ENCODE measurements at places on chromosomes 1 and 21.

GRCh38 chr1:225378880-225379279, 49.0 kb downstream of the LBR start:
- DNase-seq = no peak

DNA sequence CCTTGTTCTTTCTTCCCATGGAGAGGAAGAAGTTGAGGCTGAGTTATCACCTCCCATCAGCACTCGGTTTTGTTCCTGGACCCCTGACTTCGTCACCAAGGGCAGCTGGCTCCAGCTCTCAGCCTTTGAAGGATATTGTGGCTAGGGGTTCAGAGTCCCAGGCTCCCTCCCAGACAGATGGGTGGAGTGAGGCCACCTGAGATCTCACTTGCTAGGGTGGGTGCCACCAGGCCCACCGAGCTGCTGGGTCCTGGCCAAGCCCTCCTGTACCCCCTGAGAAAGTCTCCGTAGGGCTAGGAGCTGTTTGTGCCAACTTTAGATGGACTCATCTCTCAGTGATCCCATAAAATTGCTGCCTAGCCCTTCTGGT, 6.9 kb downstream of the MX2 start:
- DNase-seq = no peak

GRCh38 chr1:196685506-196685905, 33.7 kb downstream of the CFH start:
- DNase-seq = no peak

- no peak for DNase-seq
Observed at GRCh38 chr21:28554660-28555475, 437.8 kb downstream of the LTN1 start.

GRCh38 chr1:240803151-240803550, 191.2 kb upstream of the GREM2 start:
- DNase-seq = no peak
